ENCODE measurements at places on chromosomes 2 and 18.

- no peak for DNase-seq
These were observed 1.8 kb downstream of the PKP4 start for GRCh38 chr2:158458617-158458920.

DNA sequence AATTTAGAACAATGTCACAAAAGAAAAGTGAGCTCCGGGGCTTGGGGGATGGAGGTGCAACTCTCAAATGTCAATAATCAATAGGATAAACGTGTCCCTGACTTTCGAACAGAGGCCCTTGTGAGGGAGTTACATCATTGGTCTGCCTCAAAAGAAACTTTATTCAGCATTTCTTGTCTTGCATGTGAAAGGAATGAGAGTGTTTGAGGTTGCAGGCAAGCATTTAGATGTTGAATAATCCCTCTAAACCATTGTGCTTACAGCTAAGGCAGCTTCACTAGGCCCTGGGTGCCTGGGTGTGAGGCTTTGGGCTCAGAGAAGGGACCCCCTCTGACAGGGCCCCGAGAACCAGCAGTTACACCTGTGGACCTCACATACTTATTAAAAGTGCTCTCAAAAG is 28.6 kb upstream of the FHL2 start:
- DNase-seq, result no peak

- no peak for DNase-seq
These were observed 260.6 kb downstream of the PAX3 start for GRCh38 chr2:222038067-222038802.

- no peak for DNase-seq
These were observed 17.2 kb downstream of the THOC1 start for GRCh38 chr18:250685-251084.

GRCh38 chr2:8643996-8644356 is 37.9 kb upstream of the ID2 start:
- no peak for DNase-seq

DNA sequence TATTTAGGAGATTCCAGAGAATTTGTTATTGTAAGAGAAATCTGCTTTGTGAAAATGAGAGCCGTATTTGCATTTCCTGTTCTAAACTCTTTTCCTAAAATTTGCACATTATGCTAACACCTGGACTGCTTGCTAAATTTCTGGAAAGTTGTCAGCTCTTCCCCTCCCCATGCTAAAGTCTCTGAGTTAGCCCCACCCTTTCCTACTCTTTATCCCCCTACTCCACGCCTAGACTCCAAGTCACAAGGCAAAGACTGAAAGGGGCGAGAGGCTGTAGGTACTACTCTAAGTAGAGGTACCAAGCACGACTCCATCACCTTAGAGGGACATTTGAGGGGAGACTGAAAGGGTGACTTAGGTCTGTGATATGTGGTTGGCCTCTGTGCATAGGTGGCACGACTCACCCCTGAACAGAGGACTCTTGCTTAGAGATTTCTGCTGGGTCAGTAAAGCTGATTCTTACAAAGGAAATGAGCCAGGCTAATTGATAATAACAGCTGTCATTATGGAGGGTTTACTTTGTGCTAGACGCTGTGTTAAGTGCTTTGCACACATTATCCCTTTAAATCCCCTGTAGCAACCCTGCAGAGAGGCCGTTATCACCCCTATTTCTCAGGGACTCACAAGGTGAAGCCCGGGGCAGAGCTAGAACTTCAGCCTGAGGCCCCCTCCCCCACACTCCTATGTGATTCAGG is 373.5 kb downstream of the EN1 start:
- DNase-seq, result no peak

DNA sequence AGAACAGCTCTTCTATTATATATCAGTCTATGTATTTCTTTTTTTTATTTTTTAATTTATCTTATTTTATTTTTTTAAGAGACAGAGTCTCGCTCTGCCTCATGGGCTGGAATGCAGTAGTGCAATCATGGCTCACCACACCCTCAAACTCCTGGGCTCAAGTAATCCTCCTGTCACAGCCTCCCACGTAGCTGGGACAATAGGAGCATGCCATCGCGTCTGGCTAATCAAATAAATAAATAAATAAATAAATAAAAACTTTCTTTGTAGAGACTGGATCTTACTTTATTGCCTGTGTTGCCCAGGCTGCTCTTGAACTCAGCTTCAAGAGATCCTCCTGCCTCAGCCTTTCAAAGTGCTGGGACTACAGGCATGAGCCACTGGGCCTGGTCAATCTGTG is 117.0 kb downstream of the RBMS1 start:
- no peak for DNase-seq

- peak; percentile 23 for DNase-seq
These were observed 22.0 kb downstream of the AP1S3 start for GRCh38 chr2:223815186-223815883.

DNA sequence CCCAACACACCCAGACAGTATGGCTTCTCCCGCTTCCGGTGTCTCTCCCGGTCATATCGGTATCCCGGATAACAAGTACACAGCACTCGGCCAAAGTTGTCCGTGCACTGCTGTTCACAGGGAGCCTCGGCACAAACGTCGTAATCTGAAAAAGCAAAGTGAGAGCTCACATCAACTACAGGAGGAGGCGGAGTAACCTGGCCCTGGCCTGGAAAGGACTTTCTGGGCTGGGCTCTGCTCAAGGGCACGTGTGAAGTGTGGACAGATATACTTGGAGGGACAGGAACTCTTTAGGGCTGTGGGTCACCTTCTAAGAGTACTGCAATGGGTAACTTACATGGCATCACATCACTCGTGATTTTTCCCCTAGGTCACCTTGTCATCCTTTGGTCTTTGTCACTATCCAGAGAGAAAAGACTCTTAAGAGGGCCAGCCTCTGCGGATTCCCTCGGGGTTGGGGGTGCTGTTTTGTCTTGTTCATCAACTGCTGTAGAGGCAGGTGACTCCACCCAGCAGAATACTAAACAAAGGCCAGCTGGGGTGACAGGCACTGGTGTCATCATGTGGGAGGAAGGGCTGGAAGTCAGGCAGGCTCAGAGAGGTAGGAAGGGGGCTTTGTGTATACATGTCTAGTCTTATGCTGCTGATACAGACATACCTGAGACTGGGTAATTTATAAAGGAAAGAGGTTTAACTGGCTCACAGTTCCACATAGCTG is 110.6 kb upstream of the LMAN1 start:
- DNase-seq, result no peak

DNA sequence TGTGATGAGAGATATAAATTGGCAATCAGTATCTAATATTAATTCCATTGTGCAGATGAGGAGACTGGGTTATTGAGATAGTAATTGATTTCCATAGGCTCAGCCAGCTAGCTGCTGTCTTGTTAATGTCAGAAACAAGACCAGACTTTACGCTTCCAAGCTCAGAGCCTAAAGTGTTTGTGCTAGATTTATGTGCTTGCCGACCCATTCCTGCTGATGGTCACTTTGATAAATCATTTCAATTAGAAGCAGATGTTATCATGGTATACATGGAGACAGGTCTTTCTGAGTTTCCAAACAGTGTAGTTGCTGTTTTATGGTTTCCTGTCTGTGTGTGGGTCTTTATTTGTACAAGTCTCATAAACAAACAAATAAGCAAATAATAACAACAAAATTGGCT is 92.8 kb downstream of the AQP4 start:
- DNase-seq, result no peak

GRCh38 chr2:235607546-235608199 is 113.8 kb downstream of the AGAP1 start:
- no peak for DNase-seq

DNA sequence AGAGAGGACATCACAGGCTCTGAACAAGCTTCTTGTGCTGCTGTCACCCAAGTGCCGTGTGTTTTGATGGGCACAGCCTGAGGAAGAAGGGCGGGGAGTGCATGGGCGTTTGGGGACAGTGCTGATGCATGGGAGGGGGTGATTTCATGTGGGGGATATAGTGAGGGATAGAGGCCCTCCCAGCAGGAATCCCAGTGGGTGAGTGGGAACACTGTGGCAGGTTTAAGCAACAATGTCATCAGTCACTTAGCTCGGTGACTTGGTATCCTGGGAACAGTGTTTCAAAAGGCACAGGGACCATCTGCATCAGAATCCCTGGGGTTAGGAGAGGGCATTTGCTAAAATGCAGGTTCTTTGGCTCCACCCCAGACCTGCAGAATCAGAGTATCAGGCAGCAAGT is 609 bp downstream of the SIGLEC15 start:
- no peak for DNase-seq

- no peak for DNase-seq
These were observed 592 bp downstream of the ME2 start for GRCh38 chr18:50879302-50880118.

DNA sequence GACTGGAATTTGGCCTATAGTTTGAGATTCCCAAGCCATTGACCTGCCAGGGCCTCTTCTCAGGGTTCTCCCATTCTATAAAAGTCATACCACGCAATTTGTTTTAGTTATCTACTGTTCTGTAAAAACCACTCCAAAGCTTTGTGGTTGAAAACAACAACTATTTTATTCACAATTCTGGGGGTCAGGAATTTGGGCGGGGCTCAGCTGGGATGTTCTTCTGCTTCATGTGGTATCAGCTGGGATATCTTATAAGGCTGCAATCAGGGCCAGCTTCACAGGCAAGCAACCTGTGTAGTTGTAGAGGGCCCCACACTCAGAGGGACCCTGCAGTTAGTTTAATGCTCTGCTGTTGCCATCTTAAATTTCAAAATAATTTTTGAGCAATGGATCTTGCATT is 16.4 kb upstream of the NOTO start:
- no peak for DNase-seq

- no peak for DNase-seq
These were observed 37.5 kb downstream of the RTP5 start for GRCh38 chr2:241906826-241907570.

GRCh38 chr2:235402422-235402821 is 91.4 kb upstream of the AGAP1 start:
- no peak for DNase-seq

DNA sequence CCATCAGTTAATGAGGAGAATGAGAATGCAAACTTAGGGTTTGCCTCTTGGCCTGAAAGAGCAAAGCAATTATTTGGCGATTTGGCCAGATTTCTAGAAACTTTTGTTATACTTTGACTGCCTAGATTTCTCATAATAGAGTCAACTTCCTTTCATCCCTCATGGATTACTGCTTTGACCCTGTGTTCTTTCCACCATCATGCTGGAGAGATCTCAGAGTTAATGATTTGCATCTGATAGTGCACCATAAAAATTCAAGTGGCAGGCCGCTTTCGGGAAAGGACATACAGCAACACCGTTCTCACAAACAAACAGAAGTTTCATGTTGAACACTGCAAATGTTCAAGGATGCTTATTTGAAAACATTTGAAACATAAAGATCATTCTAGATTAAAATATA is 143.7 kb upstream of the ZFP36L2 start:
- DNase-seq, result peak; percentile 8

DNA sequence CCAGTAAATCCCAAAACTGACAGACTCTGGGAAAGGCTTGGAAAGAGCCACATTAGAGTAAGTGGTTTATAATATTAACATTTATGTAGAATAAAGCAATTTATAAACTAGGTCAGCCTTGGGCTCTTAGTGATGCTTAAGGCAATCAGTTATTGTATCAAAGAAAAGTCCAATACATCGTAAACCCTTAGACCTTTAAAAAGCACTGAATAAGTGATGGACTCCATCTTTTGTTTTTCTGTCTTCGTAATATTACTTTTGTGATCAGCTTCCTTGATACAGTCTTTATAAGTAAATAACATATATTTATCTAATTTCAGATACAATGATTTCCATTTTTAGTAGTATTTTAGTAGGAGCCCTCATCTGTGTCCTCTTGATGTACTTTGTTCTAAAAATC is 28.7 kb downstream of the DDX1 start:
- DNase-seq, result no peak

- no peak for DNase-seq
These were observed 32.0 kb upstream of the CAB39 start for GRCh38 chr2:230680463-230681170.

DNA sequence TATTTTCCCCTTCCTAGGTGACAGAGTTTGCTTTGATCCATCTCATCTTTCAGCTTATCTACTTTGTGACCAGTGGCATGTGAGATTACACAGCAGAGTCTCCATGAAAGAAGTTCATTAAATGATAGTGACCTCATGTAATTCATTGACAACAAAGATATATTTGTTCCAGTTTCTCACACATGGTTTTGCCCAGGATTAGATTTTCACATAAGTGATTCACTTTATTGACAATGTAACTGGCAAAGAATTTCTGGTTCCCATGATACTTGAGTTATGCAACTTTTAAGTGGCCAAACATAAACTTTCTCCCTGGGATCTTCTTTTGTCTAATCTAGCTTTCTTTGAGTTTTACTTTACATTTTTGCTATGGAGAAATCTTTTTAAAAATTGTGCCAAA is 50.0 kb downstream of the MC4R start:
- no peak for DNase-seq

- no peak for DNase-seq
These were observed 1809.5 kb upstream of the CELF4 start for GRCh38 chr18:39375066-39375465.

DNA sequence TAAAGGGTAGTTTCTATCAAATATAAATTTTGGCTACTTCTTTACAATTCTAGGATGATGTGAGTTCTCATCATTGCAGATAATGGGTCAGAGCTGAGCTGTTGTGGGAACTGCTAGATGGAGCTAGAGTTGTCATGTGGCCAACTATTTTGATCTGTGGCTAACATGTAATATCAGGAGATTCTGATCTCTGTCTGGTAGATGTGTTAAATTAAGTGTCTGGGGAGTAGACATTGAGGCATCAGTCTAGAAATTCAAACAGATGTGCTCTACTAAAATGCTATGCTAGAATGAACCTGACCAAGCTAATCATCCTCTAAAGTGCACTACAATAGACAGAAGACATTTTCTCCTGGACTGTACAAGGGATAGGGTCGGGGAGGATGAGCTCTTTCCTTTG is 30.3 kb upstream of the DARS1 start:
- DNase-seq, result no peak

- no peak for DNase-seq
These were observed 18.2 kb downstream of the IFIH1 start for GRCh38 chr2:162300266-162300665.

GRCh38 chr2:190407246-190407661 is 901 bp upstream of the MFSD6 start:
- peak; percentile 23 for DNase-seq

GRCh38 chr2:160353166-160353565 is 140.4 kb downstream of the RBMS1 start:
- no peak for DNase-seq

GRCh38 chr2:135952891-135953290 is 32.5 kb downstream of the DARS1 start:
- no peak for DNase-seq
